ENCODE measurements at places on chromosomes 16 and 17.
A peak's percentile ranks its signal among the peaks of the same experiment; 100 is the strongest.

DNA sequence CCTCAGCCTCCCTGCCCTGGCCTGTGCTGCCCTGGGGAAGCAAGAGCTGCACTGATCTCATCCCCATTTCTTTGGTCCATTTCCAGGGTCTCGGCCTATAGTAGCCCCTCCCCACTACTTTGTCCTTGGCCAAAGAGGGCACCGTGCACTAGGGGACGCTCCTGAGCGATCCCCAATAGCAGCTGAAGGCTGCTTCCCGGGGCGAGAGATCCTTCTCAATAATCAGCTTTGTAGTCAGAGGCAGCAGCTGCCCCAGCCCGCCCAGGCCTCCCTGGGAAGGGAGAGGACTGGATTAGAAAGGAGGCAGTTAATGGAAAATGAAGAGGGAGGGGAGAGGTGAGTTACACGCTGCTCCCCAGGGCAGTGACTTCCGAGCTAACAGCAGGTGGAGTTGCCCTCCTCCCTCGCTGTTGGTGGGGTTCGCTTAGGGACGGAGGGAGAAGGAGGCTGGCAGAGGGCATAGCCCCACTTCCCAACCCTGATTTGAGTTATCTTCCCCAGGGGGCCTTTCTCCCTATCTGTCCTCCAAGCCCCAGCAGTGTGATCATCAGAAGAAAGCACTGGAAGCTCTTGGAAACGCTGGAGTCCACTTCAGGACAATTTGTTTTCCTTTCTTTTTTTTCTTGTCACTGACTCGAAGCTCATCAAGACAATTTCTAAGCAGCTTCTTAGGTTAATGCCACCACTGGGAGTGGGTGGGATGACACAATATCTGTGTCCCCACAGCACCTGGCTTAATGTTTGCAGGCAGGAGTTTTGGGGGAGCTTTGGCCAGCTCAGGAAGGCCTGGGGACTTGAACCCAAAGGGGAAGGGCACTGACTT, 2.6 kb downstream of the MXRA7 start:
- DNase-seq = no peak

- DNase-seq = no peak
These were observed 24.3 kb upstream of the GSG1L start for GRCh38 chr16:28087675-28088300.

DNA sequence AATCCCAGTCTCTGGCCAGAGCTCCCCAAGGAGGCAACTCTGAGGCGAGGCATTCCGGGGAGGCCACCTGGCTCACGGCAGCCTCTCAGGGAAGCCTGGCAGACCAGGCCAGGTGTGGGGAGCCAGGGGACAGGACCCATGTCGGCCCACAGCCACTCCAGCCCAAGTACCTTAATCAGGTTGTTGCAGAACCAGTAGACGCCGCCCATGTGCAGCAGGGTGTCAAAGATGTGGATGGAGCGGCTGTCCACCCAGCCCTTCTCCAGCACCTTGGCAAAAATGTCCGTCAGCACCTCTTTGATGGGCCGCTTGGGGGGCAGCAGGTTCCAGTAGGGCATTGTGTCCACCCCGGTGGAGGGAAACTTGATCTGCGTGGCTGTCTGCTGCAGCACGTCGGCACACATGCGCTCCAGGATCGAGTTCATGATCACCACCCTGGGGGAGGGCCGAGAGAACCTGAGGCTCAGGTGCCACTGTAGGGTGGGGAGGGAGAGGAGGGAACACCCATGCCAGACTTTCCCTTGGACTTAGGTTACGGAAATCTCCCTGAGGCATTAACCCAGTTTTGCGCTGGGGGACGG, 7.8 kb downstream of the CSF3 start:
- DNase-seq = no peak

DNA sequence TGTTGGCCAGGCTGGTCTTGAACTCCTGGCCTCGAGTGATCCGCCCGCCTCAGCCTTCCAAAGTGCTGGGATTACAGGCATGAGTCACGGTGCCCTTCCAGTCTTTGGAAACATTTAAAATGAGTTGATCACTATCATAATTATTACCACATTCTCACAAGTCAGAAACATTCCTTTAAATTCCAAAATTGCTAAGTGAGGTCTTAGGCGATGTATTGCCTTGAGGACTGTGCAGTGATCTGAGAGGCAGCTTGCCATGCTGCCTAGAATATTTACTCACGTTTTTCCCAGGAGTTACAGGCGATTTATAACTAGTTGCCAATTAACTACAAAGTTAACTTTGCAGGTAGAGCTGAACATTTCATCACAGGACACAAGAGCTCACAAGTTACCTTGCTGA, 5.7 kb upstream of the ATXN1L start:
- DNase-seq = no peak

DNA sequence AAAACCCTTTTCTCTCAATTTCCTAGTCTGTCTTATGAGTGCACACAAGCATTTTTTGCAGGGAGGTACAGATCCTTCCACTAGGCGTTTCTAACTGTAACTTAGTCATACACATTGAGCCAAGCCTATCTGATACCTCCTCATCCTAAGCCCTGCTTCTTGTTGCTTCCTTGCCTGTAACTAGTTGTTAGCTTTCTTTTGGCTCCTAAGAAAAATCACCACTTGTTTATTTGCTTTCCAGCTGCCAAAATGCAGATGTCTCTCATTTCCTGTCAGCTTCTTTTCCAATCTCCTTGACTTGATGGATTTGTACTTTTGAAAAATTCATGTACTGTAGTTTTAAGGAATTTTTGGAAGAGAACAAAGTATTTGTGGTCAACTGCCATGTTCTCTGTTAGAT, 73.7 kb downstream of the TNRC6C start:
- DNase-seq = no peak

DNA sequence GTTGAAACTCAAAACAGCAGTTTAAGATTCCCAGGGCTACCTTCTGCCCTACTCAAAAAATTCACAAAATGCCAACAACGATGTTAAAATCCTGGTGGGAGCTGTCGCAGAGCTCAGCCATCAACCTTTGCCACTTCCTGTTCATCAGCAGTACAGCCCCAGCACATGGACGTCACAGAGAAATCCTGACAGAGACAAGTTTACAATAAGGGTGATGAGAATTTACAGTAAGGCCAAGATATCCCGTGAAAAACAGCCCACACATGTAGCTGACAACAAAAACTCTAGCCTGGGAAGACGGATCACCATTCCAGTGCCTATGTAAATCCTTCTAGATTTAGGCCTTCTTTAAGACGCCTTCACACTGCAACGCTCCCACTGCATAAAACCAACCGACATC, 18.8 kb downstream of the USP22 start:
- no peak for DNase-seq

GRCh38 chr16:75011634-75012307, 12.9 kb downstream of the ZNRF1 start:
- DNase-seq = no peak

DNA sequence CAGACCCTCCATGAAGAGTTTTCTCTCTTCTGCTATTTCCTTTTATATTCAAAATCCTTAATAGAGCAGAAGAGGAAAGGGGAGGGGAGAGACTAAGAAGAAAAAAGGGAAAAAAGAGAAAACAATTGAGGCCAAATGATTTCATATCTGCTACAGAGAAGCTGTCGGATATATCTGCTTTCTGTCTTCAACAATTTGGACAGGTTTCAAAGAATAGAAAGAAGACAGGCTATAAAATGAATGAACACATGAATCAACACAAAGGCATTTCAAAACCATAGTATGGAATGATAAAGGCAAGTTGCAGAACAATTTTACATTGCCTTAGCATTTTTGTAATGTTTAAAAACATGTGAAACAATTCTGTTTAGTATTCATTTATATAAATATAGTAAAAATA, 4.7 kb upstream of the CMTR2 start:
- no peak for DNase-seq

GRCh38 chr17:56322991-56323390, 169.7 kb downstream of the ANKFN1 start:
- DNase-seq = no peak

- DNase-seq = no peak
These were observed 110.0 kb upstream of the CIBAR2 start for GRCh38 chr16:85222155-85222863.

- no peak for DNase-seq
These were observed 66.6 kb upstream of the AXIN2 start for GRCh38 chr17:65627891-65628643.

- peak; percentile 52 for DNase-seq
These were observed 4.1 kb upstream of the C1QTNF1 start for GRCh38 chr17:79019632-79020584.

All from glomerular endothelial cell (primary cell).